ENCODE measurements at places on chromosomes 3 and 15.

- DNase-seq, result no peak
These were observed 10.3 kb downstream of the RTP1 start for GRCh38 chr3:187207624-187208023.

DNA sequence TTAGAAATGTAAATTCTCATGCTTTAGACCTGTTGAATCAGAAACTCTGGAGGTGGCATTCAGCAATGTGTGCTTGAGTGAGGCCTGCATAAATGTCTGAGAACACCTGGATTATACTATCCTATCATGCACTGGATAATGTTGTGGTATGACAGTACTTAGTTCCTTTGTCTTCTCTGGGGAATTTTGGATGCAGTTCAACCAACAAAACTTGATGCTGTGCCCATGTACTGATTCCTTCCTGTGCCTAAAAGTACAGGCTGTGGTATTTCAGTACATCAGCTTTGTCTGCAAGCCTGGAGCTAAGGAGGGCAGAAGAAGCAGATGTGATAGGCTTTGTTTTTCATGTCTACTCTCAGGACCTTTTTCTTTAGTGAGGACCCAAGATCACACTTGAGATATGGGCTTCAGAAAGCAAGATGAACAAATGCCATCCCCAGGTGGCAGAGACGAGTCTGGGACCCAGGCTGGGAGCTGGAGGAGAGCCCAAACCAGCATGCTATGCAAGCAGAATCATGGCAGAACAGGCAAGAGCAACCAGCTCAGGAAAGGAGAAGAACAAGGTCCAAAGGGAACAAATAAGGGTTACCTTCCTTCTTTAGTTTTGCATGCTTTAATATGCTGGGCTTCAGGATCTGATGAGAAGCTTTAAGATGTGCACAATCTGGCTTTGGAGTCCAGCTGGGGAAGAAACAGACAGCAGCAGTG is 124.7 kb downstream of the MYRIP start:
- DNase-seq, result no peak

DNA sequence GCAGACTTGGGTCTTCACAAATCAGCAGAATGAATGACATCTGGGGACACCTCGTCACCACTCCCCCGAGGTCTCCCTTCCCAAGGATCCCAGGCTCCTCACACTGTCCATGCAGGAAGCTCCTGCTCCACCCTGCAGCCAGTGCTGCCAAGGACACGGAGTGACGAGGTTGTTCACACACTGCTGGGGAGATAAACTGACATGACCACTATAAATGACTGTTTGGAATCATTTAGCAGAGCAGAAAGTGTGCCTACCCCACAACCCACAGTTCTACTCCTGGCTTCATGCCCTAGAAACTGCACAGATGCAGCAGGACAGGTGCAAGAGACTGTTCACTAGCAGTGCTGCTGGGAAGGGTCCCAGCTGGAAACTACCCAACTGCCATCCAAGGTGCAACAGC is 19.7 kb upstream of the PRSS50 start:
- no peak for DNase-seq

DNA sequence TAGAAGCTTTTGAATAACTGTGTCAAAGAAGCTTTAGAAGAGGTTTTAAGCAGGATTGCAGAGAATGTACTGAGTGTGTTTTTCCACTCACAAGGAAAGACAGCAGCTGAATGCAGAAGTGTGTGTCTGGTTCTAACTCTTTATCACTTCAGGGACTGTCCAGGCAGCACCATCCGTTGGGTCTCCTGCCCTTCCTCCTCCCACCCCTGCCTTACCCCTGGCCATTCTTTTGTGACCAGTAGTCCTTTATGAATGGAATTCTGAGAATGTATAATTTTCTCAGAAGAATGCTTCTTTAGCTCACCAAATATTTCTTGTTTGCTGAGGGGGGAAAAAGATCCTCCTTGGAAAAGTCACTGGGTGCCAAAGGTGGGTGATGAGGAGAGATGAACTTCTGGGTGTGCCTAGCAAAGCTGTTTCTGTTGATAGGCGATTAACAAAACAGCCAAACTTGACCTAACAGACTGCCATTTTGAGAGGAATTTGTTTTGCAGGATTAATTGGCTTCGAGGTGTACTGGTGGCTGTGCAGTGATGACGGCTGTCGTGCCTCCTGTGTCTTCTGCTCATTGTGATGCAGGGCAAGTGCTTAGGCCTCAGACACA is 70.9 kb downstream of the IGF1R start:
- DNase-seq, result no peak

- DNase-seq, result no peak
These were observed 269.2 kb upstream of the CTNNB1 start for GRCh38 chr3:40930131-40930538.

- DNase-seq, result peak; percentile 16
These were observed 57.5 kb upstream of the SIN3A start for GRCh38 chr15:75508840-75509532.

- DNase-seq, result no peak
These were observed 137.6 kb downstream of the FBLN2 start for GRCh38 chr3:13686367-13687160.

DNA sequence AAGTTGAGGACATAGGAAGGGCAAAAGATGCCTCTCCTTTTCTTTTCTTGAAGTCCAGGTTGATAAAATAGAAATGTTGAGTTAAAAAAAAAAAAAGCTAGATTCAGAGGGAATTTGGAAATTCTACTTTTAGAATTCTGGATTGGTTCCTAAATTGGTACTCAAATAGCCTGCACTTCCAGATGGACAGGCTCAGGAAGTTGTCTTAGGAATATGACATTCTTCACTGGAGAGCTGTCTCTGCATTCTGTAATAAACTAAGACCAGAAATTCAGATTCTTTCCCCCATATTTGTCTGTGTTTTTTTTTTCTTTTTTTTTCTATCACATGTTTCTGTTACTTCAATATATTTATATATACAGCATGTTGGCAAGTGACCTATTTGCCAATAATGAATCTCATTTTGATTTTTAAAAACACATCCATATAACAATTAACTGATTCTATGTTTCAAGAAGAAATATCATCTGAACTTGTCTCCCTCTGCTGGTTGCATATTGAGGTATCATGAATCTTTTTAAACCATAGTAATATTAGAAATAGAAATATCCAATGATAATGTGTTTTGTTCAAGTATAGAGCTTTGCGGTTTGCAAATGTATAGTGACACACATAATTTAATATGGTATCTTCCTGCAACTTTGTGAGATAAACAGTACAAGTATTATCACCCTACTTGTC is 8.5 kb upstream of the LSAMP start:
- DNase-seq, result no peak

DNA sequence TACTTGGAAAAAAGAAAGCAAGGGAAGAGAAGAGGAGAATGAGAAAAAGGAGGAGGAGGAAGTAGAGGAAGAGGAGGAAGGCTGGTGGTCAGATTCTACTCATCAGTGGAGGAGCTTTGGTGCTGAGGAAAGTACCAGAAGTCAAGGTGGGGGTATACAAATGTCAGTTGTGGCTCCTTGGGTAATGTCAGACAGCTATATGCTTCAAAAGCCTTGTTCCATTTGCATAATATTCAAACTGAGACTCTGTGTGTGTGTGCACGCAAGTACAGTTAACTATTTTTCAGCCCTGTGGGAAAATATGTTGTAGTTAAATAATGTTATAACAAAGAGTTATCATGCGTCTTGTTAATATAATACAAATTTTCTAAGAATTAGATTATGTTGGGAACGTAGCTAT is 609.7 kb downstream of the PDCD6IP start:
- DNase-seq, result no peak

DNA sequence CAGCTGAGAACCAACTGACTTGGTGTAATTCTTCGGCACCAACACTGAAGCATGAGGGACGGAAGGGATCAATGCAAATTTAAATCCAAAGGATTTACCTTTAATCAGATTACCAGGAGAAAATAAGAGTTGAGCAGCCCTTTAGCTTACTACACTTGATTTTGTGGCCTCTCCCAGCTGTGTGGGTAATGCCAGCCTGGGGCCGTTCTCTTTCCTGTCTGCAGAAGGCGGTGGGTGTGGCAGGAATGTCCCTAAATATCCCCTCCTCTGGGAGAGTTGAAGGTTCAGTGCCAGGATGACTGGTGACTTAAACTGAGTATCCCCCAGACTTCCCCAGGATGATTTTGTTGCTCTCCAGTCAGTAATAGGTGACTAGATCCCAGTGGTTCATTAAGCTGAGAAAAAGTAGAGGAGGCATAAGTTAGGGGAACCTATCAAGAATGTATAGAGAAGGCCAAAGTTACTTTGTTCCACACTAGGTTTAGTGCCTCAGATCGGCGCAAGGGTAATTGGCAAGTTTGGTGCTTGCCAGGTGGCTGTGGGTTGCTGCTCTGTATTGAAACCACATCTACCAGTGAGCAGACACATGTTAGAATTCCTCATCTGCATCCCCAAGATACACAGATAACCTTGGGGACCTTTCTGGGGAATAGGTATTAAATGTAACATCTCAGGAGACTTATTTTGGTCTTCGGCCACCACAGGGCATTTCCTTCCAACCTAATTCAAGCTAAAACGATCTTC is 23.1 kb downstream of the MAPKBP1 start:
- no peak for DNase-seq

DNA sequence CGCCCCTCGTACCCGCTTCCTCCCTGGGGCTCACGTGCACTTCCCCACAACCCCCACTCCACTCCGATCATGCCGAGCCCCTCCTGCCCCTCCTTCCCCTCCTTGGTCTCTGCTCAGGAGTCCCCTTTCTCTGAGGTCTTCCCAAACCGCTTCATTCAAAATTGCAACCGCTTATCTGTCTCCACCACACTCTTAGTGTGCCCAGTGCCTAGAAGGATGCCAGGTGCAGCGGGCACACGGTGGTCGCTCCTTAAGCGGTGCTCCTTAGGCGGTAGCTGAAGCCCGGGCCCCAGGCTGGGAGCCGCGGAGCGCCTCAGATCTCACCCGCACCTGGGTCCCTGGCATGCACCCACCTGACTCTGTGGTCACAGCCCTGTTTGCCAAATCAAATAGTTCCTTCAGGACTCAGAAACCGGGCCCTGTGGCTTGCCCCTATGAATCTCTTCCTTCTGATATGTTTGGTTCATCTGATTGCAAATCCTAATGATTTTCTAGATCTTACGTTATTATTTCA is 524.5 kb downstream of the OCA2 start:
- no peak for DNase-seq

- DNase-seq, result no peak
These were observed 80.8 kb downstream of the OPA1 start for GRCh38 chr3:193673845-193674244.

GRCh38 chr15:80423215-80423614 is 19.0 kb downstream of the ARNT2 start:
- no peak for DNase-seq

- no peak for DNase-seq
These were observed 54.4 kb downstream of the ERC2 start for GRCh38 chr3:56413911-56414310.

DNA sequence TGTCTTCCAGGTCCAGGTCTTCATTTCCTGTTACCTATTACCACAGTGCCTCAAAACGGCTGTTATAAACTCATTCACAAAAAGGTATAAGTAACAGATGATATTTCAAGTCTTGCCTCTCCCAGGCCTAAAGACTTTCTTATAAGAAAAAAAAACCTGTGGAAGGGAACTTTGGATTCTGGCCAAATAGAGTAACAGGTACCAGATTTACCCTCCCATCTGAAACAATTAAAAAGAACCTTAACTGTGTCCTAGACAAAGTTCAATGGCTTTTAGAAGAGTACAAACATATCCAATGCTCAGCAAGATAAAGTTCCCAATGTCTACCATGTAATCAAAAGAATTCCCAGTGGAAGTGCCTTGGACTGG is 22.6 kb downstream of the BHLHE40 start:
- no peak for DNase-seq

- peak; percentile 79 for DNase-seq
These were observed 361.0 kb downstream of the SHQ1 start for GRCh38 chr3:72487078-72487765.

DNA sequence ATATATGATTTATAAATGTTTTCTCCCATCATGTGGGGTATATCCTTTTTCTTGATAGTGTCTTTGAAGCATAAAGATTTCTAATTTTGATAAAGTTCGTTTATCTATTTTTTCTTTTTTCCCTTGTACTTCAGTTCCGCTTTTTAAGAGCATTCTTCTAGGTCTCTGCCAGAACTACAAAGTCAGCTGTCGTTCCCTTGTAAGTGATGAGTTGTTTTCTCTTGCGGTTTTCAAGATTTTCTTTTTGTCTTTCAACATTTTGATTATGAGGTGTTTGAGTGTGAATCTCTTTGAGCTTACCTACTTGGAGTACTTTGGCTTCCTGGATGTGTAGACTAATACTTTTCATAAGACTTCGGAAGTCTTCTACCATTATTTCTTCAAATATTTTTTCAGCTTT is 9.3 kb upstream of the PRICKLE2 start:
- no peak for DNase-seq

DNA sequence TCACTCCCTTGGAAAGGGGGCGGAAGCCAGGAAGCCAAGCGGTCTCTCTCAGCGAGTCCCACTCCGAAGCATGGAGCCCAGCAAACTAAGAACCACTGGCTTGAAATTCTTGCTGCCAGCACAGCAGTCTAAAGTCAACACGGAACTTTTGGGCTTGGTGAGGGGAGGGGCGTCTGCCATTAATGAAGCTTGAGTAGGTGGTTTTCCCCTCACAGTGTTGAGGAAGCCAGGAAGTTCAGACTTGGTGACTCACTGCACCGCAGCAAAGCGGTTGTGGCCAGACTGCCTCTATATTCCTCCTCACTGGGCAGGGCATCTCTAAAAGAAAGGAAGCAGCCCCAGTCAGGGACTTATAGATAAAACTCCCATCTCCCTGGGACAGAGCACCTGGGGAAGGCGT is 665.4 kb upstream of the CBLB start:
- DNase-seq, result peak; percentile 71

GRCh38 chr3:140294058-140294457 is 359.1 kb downstream of the CLSTN2 start:
- DNase-seq, result no peak

GRCh38 chr3:183626877-183627594 is 8.4 kb upstream of the KLHL24 start:
- DNase-seq, result no peak

DNA sequence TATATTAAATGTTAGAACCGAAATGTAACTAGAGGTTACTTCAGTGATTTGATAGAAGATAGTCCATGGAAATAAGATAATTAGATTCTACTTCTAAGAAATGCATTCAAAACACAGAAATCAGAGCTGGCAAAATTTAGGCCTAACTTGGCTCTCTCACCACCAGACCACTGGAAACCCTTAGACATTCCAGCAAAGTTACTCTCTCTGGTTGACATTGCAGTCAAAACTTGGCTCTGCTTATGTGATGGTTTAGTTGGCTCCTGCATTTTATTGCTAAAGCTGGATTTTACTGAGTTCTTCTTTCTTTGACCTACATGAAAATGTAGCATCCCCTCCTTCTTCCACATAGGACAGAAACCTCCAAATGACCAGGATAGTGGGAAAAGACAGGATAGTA is 35.4 kb upstream of the CBLB start:
- DNase-seq, result no peak

Data from stimulated activated CD4-positive, alpha-beta T cell treated with anti-CD3 and anti-CD28 coated beads, Interleukin-15, amount 100 ng/mL, for 24 hours (primary cell).